ENCODE measurements at places on chromosomes 13 and 19. TPM values are rescaled to one million over a fixed set of nuclear protein-coding genes. Genes with fewer than 3 reads are reported as not detected.

The CD37 gene
- 8.5 TPM for total RNA-seq

The PSG6 gene
- not detected for total RNA-seq

The ZNF426 gene
- 15.7 TPM for total RNA-seq

The SEMA6B gene
- total RNA-seq: 3.3 TPM

The GARIN5B gene
- not detected for total RNA-seq

The IGFL3 gene
- total RNA-seq: 19.9 TPM

The KCTD15 gene
- 178 TPM for total RNA-seq

The DACT3 gene
- 1.8 TPM for total RNA-seq

The SCN1B gene
- 4.0 TPM for total RNA-seq

The TNFRSF19 gene
- 51.2 TPM for total RNA-seq

The LRRC4B gene
- total RNA-seq: 0.25 TPM

The MAMSTR gene
- total RNA-seq: 0.42 TPM

The CDX2 gene
- not detected for total RNA-seq

The LHB gene
- 4.2 TPM for total RNA-seq

The IFNL2 gene
- not detected for total RNA-seq

The PSG1 gene
- not detected for total RNA-seq

The COMP gene
- 18.3 TPM for total RNA-seq

The KLK14 gene
- 10.9 TPM for total RNA-seq

The RYR1 gene
- total RNA-seq: 35.1 TPM

The C19orf33 gene
- total RNA-seq: 601 TPM

The CYP4F11 gene
- 1.1 TPM for total RNA-seq

The IZUMO4 gene
- total RNA-seq: 8.8 TPM

The KLF5 gene
- total RNA-seq: 544 TPM

The VSTM1 gene
- not detected for total RNA-seq

The LYPD5 gene
- total RNA-seq: 94.3 TPM

The COL4A1 gene
- 61.0 TPM for total RNA-seq

The FCAR gene
- not detected for total RNA-seq

The ZSCAN4 gene
- total RNA-seq: 0.39 TPM

The SIGLEC7 gene
- not detected for total RNA-seq

The SIGLEC8 gene
- 0.65 TPM for total RNA-seq

The MTUS2 gene
- total RNA-seq: not detected

The PBX4 gene
- 3.8 TPM for total RNA-seq

The MUC16 gene
- total RNA-seq: not detected

The KLK2 gene
- 31.2 TPM for total RNA-seq

The SLC7A9 gene
- total RNA-seq: 0.49 TPM

The KCNRG gene
- not detected for total RNA-seq

The CNFN gene
- total RNA-seq: 359 TPM

The KCNK6 gene
- 26.3 TPM for total RNA-seq

The PTPRS gene
- 200 TPM for total RNA-seq

The GARIN5A gene
- 3.7 TPM for total RNA-seq

The MAP4K1 gene
- total RNA-seq: 1.3 TPM

The ZNF714 gene
- total RNA-seq: 8.0 TPM

All from lower leg skin (tissue), 4 donors.